Right atrium auricular region (tissue), 2 donors: ENCODE measurements at places on chromosomes 1 and 21.
A peak's percentile ranks its signal among the peaks of the same experiment; 100 is the strongest.

GRCh38 chr21:40847951-40848350, 993 bp upstream of the DSCAM start:
- DNase-seq: no peak

DNA sequence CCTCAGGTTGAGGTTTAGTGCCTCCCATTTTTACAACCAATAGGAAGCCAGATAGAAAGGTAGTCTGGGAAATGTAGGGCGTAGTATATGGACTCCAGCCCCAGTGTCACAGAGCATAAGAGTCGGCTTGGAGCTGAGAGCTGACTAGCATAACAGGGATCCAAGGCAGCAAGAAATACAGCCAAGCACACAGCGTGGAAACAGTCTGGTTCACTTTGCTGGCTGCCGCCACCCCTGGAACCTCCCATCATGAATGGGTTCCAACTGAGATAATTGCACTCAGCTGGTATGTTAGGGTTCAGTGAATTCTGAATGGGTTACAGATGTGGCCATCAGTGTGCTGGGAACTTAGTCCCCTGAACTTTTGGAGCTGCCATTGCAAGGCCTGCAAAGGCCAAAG, 76.7 kb upstream of the GPR88 start:
- DNase-seq: no peak

DNA sequence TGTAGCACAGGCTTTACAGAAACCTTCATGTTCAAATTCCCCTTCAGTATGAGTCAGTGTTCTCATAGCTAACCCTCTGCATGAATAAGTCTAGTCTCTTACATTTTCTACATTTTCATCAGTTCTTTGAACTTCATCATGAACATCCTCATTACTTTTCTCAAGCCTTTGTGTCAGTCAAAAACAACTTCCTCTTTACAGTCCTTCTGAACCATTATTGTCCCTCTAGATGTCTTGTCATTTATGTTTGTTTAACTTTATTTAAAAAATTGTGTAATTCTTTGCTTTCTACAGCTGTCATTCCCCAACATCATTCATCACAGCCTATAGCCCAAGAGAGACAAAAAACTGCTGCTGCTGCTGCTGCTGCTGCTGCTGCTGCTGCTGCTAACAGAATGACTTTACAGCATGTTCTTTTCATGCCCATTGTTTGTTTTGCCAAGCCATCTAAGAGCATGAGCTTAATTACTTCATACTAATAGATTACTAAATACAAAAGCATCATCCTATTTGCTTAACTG, 133.1 kb downstream of the LRRC40 start:
- no peak for DNase-seq

GRCh38 chr1:196102826-196103225, 505.4 kb downstream of the KCNT2 start:
- no peak for DNase-seq

- peak; percentile 97 for DNase-seq
Measured at GRCh38 chr1:92831762-92832536, at the start of gene RPL5. TSS of gene RPL5 (plus strand) at chr1:92832040. CDS start at chr1:92832115, 75 bp downstream.

DNA sequence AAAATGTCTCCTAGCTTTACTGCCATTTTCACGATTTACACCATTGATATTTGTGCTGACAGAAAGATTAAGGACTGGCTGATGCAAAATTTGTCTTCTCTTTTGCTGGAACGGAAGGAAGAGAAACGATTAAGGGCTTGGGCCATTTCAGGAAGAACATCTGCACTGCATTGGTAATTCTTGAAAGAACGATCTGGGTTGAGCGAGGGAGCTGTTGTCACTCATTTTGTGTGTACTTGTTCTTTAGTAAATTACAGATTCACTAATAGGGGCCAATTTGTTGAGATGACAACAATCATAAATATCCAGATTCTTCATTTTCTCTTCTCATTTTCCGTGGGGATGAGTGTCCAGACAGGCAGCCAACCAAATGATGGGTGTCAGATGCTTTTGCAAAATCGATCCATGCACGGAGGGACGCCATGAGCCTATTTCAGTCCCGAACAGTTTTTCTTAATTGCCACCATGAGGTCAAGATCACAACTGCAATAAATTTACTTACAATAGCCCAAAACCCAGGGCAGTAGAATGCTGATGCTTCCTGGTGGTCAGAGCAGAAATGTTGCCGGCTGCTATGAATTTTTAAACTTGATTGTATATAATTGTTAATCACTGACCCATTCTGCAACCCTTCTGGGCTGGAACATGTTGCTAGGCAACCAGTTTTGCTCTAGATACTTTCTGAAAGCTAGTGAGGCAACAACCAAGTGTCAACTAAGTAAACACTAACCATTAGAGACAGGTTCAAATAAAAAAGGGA, 132.4 kb upstream of the TIAM1 start:
- DNase-seq: no peak

DNA sequence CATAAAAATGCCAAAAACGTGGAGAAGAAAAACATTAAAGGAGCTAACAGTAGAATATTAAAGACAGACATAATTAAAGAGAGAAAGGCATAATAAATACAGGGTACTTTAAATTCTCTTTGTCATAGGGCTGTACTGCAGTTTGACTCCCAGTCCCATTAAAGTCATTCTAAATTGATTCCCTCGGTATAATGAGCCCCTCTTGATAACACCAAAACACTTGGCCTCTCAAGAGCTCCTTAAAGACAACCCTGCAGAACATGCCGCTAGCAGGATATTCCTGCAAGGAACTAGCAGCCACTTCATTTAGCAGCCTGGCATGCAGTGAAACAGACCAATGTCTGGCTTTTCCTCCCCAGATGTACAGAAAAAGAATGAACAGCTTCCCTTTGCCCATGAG, 273.8 kb upstream of the ESRRG start:
- DNase-seq: no peak

- no peak for DNase-seq
Measured at GRCh38 chr1:147762233-147763024, 2.0 kb upstream of the GJA5 start.

DNA sequence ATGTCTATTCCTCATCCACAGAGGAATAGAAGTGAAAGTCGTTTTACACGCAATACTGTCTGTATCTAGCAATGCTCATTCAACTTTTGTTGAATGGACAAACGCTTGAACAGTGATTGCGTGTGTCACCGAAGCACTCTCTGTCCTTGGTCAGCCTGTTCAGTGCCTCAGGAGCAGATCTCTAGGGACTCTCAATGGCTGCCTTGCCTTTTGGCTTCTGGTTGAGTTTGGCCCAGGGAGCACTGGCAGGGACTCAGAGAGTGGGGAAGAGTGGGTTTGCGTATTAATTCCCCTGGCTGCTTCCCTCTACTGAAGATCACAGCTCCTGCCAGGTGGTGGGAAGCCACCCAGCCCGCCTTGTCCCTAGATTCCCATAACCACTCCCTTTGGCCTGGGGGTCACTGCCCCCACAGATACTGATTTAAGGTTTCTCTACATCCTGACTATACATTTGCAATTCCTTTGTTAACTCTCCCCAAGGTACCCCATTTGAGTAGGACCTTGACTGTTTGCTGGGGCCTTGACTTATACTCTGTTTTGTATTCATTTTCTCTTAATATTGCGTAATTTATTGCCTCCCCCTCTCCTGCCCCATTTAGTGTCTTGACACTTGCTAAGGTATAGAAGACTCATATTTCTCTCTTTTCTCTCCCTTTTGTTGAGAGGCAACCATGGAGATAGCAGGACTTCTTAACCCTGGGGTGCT, 61.7 kb upstream of the USP24 start:
- no peak for DNase-seq

DNA sequence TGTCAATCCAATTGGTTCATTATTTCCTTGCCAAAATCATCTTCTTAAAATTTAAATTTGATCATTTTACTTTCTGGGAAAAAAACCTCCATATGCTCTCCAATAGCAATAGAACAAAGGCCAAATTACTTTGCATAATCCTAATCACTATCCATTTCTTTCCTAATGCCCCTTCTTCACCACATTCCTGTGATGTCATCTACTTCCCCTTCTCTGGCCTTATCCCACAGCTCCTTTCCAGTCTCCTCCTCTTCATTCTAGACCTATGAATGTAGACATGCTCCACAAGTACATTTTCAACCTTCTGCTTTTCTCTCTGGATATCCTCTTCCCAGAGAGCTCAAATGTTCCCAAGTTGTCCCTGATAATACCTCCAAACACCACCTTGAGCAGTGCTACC, 216.6 kb downstream of the MRPL39 start:
- no peak for DNase-seq

- no peak for DNase-seq
Measured at GRCh38 chr1:175168782-175169181, 23.8 kb downstream of the KIAA0040 start.

- DNase-seq: no peak
Measured at GRCh38 chr1:5937373-5937857, 54.8 kb downstream of the NPHP4 start.
